Kidney capillary endothelial cell (primary cell): ENCODE measurements at places on chromosomes 2 and 18.

GRCh38 chr2:73968357-73968937, 16.3 kb upstream of the TET3 start:
- no peak for DNase-seq

GRCh38 chr2:10709290-10709939, 12.0 kb upstream of the ATP6V1C2 start:
- DNase-seq = peak; percentile 30

DNA sequence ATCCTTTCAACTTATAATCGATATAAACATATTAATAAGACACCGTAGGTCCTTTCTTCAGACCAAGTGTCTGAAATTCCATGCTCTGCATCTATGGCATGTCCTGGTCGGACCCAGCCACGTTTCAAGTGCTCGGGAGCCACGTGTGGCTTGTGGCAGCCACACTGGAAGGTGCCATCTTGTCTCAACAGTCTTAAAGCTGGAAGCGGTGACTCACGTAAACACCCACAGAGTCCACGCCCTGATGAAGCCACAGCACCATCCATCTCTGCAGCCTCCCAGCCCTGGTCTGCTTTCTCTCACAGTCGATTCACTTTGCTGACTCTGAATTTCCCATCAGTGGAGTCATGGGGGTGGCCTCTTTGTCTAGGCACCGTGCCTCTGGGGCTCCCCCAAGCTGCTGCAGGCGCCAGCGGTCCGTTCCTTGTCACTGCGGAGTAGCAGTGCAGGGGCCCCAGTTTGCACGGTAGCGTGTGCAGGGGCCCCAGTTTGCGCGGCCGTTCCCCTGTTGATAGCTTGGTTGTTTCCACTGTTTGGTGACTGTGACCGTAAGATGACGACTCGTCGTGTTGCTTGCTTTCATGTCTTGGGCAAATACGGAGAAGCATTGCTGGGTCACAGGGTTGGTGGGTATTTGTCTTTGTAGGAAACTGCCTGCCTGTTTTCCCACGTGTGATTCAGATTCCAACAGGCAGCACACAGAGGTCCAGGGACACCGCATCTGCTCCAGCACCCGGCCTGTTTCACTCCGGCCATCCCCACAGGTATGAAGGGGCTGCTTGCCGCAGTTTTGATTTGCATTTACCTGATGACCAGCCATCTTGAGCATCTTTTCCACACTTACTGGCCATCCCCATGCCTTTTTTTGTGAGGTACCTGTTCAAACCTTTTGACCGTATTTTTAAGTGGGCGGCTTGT, 240.3 kb downstream of the HDAC4 start:
- DNase-seq = no peak

- peak; percentile 58 for DNase-seq
Observed at GRCh38 chr18:25349131-25349925, 2.6 kb downstream of the ZNF521 start.

GRCh38 chr18:52339891-52340371, at the start of gene DCC:
Gene DCC (plus strand): TSS chr18:52340197. CDS start chr18:52340788, 591 bp downstream.
- DNase-seq = peak; percentile 23

DNA sequence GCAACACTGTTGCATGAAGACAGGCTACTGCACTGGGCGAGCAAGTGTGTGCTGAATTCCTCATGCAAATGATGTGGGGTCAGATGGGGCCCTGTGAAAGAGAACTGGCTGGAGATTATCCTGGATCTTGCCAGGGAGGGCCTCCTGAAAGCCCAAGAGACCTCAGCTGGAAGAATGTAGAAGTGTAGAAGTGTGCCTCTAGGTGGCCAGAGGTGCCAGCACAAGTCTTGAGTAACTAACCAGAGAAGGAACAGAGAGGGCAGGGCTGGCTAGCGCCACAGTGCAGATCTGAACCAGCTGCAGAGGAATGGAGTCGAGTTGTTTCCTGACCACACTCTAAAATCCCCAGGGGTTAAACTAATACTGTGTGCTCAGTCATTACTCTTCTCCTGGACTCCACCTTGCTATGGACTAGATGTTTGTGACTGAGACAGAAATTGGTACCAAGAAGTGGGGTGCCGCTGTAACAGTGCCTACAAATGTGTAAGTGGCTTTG, 399.3 kb downstream of the LRATD1 start:
- no peak for DNase-seq

- DNase-seq = no peak
Observed at GRCh38 chr2:236014408-236015131, 153.6 kb downstream of the GBX2 start.

GRCh38 chr2:128329607-128330006, 10.9 kb upstream of the HS6ST1 start:
- no peak for DNase-seq

DNA sequence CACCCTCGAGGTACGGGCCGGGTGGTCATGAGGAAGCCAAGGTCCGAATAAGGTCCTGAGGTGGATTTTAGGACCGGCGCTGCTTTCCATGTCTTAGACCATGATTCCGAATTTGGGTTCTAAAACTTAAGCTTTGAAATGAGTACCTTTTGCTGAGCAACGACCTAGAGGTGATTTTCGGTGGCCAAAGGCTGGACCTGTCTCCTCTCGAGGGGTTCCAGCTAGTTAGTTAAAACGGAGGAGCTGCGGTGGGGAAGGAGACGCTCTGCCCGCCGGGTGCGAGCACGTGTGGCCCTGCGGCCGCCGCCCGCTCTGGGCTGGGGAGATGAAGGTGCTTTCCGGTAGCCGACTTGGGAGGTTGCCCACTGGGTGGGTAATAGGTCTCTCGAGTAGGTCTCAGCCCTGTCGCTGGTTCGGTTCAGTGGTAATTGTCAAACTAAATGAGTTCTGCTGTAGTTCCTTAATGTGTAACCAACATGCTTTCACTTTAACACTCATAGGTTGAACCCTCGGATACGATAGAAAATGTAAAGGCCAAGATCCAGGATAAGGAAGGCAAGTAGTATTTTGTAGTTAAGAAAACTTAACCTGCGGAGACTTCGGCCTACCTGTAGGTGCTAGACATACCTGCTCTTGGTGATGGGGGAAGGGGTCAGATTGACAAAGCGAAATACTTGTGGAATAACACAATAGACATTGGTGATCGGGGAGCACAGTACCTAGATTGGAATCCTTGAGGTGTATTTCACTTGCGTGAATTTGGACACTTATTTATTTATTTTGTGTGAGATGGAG, 572 bp downstream of the RPS27A start:
- peak; percentile 16 for DNase-seq

DNA sequence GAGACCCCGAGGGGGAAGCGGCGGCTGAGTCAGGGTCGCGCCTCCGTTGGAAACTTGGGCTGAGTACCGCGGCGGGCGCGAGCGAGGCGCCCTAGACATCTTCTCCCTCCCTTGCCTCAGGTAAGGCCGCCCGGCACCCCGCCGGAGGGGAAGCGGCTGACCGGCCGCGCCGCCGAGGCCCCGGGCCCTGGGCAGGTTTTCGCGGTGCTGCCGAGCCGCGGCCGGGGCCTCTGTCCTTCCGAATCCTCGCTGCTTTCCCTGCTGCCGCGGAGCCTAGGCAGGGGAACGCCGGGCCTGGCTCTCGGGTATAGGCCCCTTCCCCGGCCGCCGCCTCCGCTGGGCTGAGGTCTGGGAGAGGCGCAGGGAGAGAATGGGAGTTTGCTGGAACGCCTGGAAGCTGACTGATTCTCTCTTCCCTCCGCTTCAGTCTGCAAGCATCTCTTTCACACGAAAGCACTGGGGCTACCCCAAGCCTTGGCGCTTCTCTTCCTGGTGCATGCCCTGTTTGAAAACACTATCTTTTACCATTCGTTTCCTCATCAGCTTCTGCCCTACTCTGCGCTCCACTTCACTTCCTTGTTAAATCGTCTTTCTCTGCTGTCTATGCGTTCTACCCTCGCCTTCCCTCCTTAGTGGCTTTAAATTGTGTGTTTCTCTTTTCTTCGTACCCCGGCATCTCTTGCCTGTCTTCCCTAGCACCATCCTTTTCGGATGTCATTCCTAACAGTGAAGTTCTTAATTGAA, 652 bp downstream of the PPM1B start:
- DNase-seq = peak; percentile 46

- no peak for DNase-seq
Observed at GRCh38 chr2:186559370-186559769, 30.5 kb upstream of the ITGAV start.

DNA sequence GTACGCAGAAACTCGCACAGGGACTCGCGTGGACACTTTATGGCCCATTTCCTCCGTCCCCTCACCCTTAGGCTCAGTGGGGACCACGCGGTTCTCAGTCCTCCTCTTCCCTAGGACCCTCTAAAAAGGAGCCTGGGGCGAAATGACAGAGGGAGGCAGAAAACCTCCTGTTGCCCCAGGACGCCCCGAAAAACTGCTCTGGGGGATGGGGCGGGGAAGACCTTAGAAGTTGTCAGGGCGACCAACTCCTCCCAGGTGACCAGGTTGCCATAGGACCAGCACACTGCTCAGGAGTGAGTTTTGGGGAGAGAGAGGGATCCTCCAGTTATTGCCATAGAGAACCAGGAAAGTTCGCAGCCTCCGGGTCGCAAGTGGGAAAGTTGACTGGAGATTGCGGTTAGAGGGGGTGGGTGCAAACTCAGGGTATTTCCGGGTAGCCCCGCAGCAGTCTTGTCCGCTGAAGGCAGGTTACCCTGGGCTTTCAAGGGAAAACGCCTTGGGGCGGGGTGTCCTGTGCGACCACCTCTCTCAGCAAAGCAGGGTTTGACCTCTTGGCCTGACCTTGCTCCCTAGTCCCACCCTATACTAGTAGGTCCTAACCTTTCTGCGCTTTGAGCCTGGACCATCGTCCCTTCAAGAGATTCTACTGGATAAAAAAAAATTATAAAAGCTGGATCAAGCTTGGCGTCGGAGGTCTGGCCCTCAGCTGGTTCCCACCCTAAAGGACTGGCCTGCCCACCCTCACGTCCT, 7.8 kb upstream of the PAX3 start:
- DNase-seq = no peak

GRCh38 chr2:47798631-47799030, 15.7 kb downstream of the MSH6 start:
- no peak for DNase-seq
